ENCODE measurements at places on chromosomes 3 and 15. TPM values are rescaled to one million over a fixed set of nuclear protein-coding genes. Genes with fewer than 3 reads are reported as not detected.
A peak's percentile ranks its signal among the peaks of the same experiment; 100 is the strongest.

- DNase-seq = peak; percentile 62
- no peaks in the 10 kb centered on the region for H3K27me3 ChIP-seq
- H3K4me3 ChIP-seq = no peak overlapping the region
- no peaks in the 10 kb centered on the region for H3K4me1 ChIP-seq
Measured at GRCh38 chr3:94036909-94037507, 8.6 kb upstream of the STX19 start.

DNA sequence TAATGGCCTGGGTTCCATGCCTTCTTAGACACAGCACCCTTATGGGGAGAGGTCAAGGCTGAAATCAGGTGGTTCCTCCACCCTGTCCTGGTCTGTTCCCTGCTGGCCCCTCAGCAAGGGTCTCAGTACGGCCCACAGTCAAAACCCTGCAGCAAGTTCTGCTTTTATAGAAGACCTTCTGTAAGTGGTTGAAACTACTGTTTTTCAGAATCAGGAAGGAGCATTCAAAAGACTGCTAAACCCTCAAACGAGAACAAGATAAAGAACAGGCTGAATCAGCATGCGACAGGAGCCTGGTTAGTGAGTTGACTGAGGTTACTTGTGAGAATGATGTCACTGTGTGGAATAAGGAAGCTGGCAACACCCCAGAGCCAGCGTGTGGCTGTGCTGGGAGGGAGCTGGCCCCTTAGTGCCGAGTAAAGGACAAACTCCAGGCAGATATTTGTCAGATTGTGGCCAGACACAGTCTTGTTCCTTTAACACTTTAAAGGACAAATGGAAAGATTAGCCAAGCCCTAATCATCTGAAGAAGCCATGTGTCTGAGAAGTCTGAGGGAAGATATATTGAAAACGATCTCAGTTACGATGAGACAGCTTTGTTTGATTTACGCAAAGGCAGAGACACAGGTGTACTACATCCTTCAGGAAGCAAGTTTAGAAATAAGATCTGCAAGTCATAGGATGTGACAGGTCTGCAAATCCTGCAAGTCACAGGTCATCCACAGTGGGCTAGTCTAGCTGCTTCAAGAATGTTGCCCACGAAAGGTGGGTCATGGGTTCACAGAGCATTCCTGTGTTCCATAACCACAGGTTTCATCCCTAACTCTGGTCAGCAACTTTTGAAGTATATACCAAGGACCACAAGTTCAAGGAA is 54.0 kb downstream of the B3GNT5 start:
- H3K27me3 ChIP-seq = peaks cover 21% of the 10 kb centered on the region
- H3K4me1 ChIP-seq = peaks cover 5% of the 10 kb centered on the region
- H3K36me3 ChIP-seq = no peaks in the 10 kb centered on the region
- no peak overlapping the region for H3K4me3 ChIP-seq
- peak; percentile 62 for DNase-seq

DNA sequence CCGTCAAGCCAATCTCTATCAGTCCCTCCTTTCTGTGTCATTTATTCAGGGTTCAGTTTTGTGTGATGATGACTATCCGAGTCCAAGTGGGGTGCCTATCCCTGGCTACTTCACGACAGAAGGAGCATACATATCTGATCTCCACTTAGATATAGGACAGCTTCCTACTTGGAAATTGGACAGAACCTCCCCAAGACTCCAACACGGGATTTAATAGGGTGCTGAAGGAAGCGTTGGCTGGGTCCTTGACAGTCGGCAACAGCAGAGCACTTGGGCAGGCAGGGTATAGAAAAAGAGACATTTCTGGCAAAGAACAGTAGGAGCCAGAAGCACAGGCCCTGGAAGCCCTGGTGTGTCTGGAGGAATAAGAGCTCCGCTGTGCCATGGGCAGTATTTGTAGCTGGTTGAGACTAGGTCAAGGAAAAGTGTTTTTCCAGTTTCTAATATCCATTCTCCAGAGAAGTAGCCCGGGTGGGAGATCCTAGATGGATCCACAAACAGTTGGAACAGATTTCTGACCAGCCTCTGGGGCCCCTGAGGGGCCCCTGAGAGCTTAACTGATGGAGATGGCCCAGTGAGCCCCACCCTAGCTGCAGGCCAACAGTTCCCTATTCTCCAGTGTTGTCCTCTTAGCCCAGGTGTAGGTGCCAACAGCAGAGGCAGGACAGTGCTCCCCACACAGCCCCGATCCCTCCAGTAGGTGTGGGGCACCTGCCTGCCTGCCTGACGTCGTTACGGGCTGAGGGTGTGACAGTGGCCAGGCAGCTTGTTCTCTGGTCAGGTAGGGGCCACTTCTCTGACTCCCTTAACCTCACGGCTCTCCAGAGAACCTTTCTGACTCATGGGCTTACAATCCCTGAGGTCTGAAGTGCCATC is 130.8 kb downstream of the CHCHD6 start:
- H3K4me1 ChIP-seq = peaks cover 8% of the 10 kb centered on the region
- no peak overlapping the region for H3K27ac ChIP-seq
- H3K4me3 ChIP-seq = no peak overlapping the region
- H3K36me3 ChIP-seq = no peaks in the 10 kb centered on the region
- no peaks in the 10 kb centered on the region for H3K27me3 ChIP-seq

GRCh38 chr3:193313061-193313958 is 65.2 kb downstream of the ATP13A5 start:
- no peaks in the 10 kb centered on the region for H3K4me1 ChIP-seq
- no peak overlapping the region for H3K4me3 ChIP-seq
- H3K27ac ChIP-seq = no peak overlapping the region
- no peak for DNase-seq
- no peaks in the 10 kb centered on the region for H3K36me3 ChIP-seq

DNA sequence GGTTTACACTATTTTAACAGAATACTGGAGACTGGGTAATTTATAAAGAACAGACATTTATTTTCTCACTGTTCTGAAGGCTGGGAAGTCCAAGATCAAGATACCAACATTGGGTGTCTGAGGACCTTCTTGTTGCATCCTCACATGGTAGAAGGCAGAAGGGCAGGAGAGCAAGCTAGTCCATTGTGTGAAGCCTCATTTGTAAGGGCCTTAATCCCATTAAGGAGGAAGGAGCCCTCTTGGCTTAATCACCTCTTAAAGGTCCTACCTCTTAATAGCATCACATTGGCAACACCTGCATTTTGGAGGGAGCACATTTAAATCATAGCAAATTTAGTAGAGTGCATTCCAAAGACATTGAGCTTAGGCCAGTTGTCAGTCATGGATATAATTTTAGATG is 26.2 kb downstream of the UBE2Q2 start:
- no peak overlapping the region for H3K27ac ChIP-seq
- H3K4me1 ChIP-seq = peaks cover 5% of the 10 kb centered on the region
- H3K27me3 ChIP-seq = no peaks in the 10 kb centered on the region
- no peak for DNase-seq
- no peak overlapping the region for H3K4me3 ChIP-seq
- peaks cover 18% of the 10 kb centered on the region for H3K36me3 ChIP-seq

- DNase-seq = no peak
- H3K27ac ChIP-seq = no peak overlapping the region
- H3K36me3 ChIP-seq = no peaks in the 10 kb centered on the region
Measured at GRCh38 chr3:139521816-139522215, 17.7 kb downstream of the RBP1 start.

GRCh38 chr15:42165106-42165505 is 8.7 kb upstream of the PLA2G4F start:
- peaks cover 75% of the 10 kb centered on the region for H3K36me3 ChIP-seq
- no peaks in the 10 kb centered on the region for H3K4me1 ChIP-seq
- H3K27ac ChIP-seq = no peak overlapping the region
- peak; percentile 25 for DNase-seq
- H3K27me3 ChIP-seq = no peaks in the 10 kb centered on the region

DNA sequence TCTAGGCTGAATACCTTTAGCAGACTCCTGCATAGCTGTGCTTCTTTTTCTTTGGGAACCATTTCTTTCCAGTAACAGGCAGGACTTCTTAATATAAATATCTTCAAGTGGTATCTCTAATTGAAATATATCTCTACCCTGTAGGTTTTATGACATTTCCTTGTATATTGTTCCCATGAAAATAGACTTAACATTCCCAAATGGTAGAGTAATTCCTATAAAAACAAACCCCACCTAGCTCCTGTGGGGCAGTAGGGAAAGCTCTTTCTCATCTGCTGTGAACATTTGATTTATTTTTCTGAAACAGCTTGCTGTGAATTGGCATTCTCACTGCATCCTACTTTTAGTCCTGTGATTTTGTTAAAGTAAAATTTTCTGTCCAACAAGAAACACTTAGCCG is 20.8 kb downstream of the SELENOT start:
- H3K36me3 ChIP-seq = peaks cover 4% of the 10 kb centered on the region
- no peak overlapping the region for H3K27ac ChIP-seq
- H3K4me1 ChIP-seq = no peaks in the 10 kb centered on the region
- H3K27me3 ChIP-seq = no peaks in the 10 kb centered on the region
- DNase-seq = peak; percentile 18

DNA sequence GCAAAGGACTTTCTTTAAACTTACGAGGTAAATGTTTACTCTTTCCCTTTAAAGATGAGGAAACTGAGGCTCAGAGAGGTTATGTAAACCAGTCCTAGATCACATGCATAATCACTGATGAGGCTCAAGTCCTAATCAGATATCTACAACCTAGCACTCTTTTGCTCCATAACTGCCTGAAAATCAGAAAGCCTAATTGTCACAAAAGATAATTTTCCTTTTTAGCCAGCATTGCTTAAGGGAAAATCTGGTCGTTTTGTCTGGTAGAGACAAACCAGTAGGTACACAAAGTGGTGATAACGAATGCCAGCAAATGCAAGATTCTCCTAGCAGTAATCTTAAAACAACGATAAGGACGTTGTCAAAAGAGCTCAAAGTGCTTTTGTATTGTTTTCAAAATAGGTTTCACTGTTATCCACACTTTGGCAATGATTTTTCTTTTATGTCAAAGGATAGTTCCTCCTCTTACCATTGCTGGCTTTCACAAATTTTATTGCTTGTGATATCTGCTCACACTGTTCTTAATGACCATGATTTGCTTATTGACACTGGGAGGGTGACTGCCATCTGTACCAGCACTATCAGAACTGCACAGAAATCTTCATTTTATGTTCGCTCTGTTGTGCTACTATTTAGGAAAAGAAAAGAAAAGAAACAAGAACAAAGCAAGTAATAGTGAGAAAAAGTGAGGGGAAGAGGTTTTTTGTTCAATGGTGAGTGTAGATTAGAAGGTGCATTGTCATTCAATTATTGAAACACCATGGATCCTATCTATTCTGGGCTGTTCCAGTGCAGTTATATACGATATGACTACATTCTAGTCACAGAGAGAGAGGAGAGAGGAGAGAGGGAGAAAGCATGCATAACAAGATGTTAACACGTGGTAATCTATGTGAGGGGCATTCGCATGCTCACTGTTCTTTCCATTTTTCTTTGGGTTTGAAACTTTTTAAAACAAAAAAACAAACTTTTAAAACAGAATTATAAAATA is 13.7 kb downstream of the IQCH start:
- no peak overlapping the region for H3K4me3 ChIP-seq
- no peaks in the 10 kb centered on the region for H3K27me3 ChIP-seq
- DNase-seq = no peak
- no peak overlapping the region for H3K27ac ChIP-seq
- no peaks in the 10 kb centered on the region for H3K4me1 ChIP-seq

The ARHGEF26 gene
- polyA plus RNA-seq = 2.3 TPM

The COL6A5 gene
- not detected for polyA plus RNA-seq

The PODXL2 gene
- polyA plus RNA-seq = 5.8 TPM

The STRA6 gene
- 0.14 TPM for polyA plus RNA-seq

The SLC28A2 gene
- not detected for polyA plus RNA-seq

The TGM5 gene
- polyA plus RNA-seq = not detected

The HRG gene
- not detected for polyA plus RNA-seq

The MASP1 gene
- 16.2 TPM for polyA plus RNA-seq

The MAP4 gene
- polyA plus RNA-seq = 229 TPM

Measured in IMR-90 (cell line).